ENCODE measurements at places on chromosomes 6 and 20.

GRCh38 chr6:42390228-42390934, 61.3 kb downstream of the TRERF1 start:
- DNase-seq, result no peak

- no peak for DNase-seq
Observed at GRCh38 chr20:47999166-47999565, 213.9 kb upstream of the SULF2 start.

- no peak for DNase-seq
Observed at GRCh38 chr20:1321654-1321939, 7.3 kb downstream of the SDCBP2 start.

DNA sequence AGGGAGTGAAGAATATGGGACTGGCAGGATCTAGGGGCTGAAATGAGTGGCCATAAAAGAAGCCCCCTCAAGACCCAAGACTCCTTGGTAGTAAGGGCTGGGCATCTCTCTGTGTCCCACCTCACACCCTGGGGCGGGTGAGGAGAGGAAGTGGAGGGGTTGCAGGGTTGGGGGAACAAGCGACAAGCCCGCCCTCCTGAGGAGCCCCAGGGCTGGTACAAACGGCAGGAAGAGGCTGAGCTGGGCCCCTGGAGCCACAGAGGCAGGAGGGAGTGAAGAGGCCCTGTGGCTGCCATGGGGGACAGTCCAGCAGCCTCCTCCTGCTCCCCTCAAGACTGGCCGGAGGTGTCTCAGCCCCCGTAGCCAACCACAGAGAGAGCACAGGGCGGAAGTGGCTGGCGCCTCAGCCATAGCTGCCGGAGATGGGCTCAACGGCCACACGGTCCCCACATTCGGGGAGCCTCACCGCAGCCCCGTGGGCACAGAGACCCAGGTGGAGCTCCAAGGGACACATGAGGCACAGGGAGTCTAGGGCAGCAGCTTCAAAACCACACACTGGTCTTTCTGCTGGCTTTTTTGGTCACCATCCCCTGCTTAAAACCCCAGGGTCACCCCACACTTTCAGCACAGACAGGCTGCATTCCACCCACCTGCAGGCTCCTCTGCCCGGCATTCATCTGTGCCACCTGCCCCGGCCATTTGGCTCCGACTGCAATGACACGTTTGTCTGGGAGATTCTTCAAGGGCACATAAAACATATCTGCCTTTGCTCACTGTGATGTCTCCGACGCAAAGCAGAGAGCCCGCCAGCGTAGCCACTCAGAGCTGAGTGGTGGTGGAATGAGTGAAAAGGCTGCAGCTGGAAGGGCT, 524 bp downstream of the C20orf203 start:
- DNase-seq, result no peak

DNA sequence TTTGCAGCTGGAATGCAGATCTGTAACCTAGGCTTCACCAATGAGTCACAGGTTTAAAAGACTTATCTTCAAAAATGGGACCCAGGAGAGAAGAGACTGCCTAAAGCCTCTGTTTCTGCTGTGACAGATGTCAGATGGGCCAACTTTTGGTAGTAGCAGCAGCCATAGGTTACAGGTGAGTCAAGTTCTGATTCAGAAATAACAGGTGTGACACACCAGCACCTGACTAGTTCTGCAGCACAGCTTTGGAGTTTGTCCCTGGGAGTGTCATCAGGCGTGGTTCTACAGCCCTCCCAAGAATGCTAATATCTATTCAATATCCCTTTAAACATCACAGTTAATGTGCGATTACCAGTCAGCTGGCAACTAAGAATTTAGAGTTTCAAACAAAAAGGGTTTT, 121.9 kb upstream of the BTN3A2 start:
- DNase-seq, result no peak

GRCh38 chr20:20491110-20491783, 123.3 kb downstream of the INSM1 start:
- peak; percentile 33 for DNase-seq
